Stimulated activated CD8-positive, alpha-beta memory T cell treated with anti-CD3 and anti-CD28 coated beads, Interleukin-12 subunit alpha, Interleukin-12 subunit beta, amount 100 ng/mL, for 1 hour (primary cell): ENCODE measurements at places on chromosomes 6 and 20.

DNA sequence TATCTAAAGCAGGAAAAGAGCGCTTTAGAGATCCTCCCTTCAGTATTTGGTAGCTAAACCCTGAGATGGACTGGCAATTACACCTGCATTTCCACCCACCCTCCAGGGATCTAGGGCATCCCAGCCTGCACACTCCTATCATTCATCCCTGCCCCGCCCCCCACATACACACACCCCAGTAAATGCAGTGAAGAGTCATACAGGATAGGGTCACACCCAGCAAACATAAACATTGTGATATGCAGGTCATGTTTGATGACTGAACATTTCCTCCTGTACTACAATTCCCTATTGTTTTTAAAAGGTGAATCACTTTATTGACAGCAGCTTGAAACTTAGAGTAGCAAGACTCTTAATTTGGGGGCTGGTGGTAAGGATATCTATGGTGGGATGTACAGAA, 112.9 kb downstream of the FOXO3 start:
- DNase-seq, result no peak

DNA sequence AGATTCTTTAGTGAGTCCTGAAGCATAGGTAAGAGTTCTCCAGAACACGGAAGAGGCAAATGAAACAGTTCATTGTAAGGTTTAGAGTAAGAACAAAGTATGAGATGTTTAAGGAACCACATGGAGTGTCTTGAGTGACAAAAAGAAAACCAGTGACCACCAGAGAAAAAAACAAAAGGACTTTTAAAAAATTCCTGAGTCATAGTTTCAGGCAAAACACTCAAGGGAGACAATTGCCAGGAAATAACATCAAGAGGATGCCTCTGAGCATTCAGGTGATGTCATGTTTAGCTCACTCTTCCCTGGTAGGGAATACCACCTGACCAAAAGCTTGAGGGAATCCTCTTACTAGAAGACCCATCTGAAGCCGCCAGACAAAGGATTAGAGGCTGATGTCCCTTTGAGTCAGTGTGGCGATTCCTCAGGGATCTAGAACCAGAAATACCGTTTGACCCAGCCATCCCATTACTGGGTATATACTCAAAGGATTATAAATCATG, 110.3 kb downstream of the COL19A1 start:
- DNase-seq, result no peak

- DNase-seq, result no peak
These were observed 476.6 kb upstream of the MARCKS start for GRCh38 chr6:113380591-113380990.

- DNase-seq, result no peak
These were observed 365.8 kb downstream of the ESR1 start for GRCh38 chr6:152173321-152173720.

GRCh38 chr6:38287487-38287886, 352.2 kb downstream of the BTBD9 start:
- no peak for DNase-seq

DNA sequence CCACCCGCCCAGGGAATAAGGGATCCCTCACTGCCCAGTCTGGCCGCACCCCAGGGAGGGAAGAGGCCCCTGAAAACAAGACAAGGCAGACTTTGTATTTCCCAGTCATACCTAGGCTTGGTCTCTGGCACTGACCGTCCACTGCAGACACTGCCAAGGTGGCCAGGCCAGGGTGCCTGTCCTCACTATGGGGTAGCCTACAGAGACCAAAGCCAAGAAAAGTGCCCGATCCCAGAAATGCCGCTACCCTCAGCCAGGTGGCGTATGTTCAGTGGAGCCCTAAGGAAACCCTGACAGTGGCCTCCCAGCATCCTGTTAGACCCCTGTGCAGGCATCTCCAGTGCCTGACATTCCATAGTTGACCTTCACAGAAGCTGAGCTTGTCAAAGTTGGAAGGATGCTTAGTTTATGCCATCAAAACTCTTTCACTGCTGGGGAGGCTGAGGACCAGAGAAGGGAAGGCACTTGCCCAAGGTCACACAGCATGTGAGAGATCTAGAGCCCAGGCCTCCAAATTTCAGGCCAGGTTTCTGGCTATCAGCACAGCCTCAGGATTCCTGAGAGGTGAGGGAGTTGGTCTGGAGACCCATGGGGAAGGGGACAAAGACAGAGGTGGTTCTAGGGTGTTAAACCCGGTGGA, 2.5 kb downstream of the SCRT2 start:
- DNase-seq, result no peak
